ENCODE measurements at places on chromosomes 2 and 18.

DNA sequence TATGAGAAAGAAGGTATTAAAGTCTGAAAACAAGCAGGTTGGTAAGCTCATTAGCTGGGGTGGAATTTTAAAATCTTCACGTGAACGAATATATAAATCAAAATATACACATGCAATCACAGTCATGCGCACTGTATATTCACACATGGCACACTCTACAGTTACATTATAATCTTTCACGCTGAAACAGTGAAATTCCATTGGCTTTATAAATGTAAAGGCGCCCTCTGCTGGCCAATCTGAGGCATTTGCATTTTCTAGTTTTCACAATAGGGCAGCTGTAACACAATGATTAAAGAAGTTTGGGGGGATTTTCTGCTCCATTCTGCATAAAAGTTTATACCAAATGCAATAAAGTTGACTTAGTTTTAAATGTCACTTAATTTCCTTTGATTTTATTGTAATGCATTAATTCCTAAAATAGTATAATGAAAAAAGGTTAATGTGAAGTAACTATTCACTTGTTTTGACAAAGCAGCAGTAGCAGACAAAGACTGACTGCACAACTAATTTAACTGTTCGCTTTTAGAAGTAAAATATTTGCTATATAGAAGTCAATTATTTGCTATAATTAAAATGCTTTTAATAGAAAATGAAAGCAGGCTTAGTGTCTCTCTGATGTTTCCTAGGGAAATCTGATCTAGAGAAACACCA lies 17.2 kb downstream of the IFIH1 start:
- no peaks in the 10 kb centered on the region for H3K4me1 ChIP-seq
- H3K27ac ChIP-seq, result no peak overlapping the region
- H3K36me3 ChIP-seq, result peaks cover 11% of the 10 kb centered on the region
- peak; percentile 43 for DNase-seq
- no peak overlapping the region for H3K4me3 ChIP-seq

DNA sequence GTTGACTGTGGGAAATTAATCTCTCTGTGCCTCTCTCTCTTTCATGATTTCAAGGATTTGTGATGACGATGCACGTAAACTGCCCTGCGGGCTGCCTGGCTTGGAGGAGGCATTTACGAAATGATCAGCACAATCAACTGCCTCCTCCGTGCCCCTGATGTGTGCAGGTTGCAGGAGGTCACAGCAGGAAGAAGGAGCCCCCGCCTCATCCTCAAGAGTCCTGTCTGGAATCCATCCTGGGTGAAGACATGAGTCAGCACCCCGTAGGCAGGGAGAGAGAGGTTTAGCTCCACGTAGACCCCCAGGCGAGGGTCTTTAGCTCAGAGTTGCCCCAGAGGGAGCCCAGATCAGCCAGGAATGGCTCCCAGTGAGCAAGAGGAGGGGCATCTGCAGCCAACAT lies 17.1 kb upstream of the TEX51 start:
- DNase-seq, result no peak
- H3K4me3 ChIP-seq, result no peak overlapping the region
- H3K4me1 ChIP-seq, result peaks cover 2% of the 10 kb centered on the region
- peaks cover 16% of the 10 kb centered on the region for H3K27me3 ChIP-seq
- no peaks in the 10 kb centered on the region for H3K36me3 ChIP-seq
- no peak overlapping the region for H3K27ac ChIP-seq

DNA sequence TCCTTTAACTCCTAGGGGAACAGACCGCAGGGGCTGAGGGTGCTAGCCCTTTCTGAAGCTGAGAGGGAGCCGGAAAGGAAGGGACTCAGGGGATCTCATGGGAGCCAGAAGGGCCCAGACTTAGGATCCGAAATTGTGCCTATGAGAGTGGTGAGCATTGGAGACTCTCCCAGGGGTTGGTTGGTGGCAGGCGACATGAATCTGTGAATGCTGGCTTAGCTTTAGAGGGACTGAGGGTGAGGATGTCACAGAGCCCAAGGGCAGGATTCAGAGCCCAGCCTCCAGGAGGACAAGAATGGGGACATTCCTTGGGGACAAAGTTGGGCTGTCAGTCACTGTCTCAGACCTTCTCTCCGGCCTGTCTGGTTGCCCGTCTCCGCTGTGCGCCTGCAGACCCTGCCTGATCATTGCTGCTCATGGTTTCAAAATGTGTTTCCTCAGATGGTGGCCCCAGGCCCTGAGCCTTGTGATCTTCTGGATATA lies 17.5 kb downstream of the GNLY start:
- no peak overlapping the region for H3K4me3 ChIP-seq
- H3K27me3 ChIP-seq, result no peaks in the 10 kb centered on the region
- peaks cover 10% of the 10 kb centered on the region for H3K4me1 ChIP-seq
- no peak for DNase-seq

DNA sequence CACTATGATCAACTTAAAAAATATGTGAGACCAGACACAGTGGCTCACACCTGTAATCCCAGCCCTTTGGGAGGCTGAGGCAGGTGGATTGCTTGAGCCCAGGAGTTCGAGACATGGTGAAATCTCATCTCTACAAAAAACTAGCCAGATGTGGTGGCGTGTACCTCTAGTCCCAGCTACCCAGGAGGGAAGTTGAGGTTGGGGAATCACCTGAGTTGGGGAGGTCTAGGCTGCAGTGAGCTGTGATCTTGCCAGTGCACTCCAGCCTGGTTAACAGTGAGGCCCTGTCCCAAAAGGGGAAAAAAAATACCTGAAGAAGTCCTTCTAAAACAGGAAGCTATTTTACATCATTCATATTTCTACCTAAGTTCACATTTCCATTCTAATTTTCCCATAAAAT lies 144.0 kb downstream of the EML6 start:
- no peaks in the 10 kb centered on the region for H3K27me3 ChIP-seq
- H3K4me3 ChIP-seq, result no peak overlapping the region
- DNase-seq, result no peak

- H3K27me3 ChIP-seq, result peaks cover 33% of the 10 kb centered on the region
- H3K4me1 ChIP-seq, result peaks cover 31% of the 10 kb centered on the region
- H3K4me3 ChIP-seq, result peak overlapping the region; percentile 59
- peaks cover 20% of the 10 kb centered on the region for H3K36me3 ChIP-seq
Measured at GRCh38 chr2:74512744-74513604, 1.3 kb upstream of the TLX2 start.
